ENCODE measurements at places on chromosomes 2 and 18.

GRCh38 chr2:69703189-69703588 lies 38.7 kb upstream of the ANXA4 start:
- DNase-seq = no peak

GRCh38 chr18:58373481-58373880 lies 255.4 kb downstream of the ALPK2 start:
- no peak for DNase-seq

DNA sequence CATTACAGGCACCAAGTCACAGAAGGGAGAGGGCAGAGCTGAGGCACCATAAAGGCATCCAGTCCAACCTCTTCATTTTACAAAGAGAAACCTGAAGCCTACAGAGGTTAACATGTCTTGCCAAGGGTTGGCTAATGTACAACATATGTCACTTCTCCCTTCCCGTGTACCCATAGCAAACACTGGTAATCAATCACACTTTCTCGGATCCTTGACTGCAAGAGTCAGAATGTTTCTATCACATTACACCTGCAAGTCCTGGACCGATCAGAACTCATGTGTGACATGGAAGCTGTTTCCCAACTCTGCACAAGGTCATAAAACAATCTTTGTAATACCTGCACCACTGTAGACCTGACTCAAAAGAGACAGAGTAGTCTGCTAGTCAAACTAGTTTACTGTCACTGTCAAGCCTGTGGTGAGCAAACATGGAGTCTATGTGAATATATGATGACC lies 6.0 kb downstream of the ANKRD44 start:
- no peak for DNase-seq

DNA sequence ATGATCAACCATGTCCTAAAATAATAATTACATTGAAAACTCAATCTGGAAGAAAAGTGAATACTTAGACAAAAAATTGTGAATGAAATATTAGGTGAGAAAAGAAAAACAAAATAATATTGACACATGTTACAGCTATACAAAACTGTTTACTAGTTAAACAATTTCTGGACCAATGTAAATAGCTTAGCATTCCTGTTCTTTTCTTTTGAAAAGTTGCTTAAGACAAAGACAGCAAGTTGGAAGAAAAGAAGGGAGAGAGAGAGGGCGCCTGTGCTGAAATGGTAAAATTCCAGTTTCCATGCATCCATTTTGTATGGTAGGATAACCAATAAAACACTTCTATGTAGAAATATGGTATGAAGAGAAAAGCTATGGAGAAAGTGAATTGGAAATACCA lies 94.1 kb upstream of the RFX8 start:
- DNase-seq = no peak

DNA sequence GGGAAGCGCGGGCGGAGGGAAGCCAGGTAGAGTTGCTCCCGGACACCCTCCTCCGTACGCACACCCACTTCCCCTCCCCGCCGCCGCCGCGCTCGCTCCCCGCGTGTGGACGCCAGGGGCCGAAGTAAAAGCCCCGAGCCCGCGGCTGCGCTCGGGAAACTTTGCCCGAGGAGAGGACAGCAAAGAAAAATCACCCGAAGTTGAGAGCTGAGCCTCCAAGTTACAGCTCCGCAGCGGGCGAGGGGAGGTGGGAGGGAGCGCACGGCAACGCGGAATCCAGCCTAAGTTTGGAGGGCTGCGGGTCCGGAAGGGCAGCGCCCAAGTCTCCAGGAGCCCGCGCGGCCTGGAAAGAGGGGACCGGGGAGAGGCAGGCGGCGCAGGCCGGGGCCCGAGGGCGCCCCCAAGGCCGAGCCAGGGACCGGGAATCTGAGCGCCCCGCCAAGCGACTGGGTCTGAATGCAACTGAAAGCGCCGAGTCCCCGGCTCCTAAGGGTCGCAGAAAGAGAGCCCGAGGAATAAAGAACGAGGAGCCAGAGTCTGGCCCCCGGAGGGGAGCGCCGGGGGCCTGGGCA lies 706 bp upstream of the BCL11A start:
- no peak for DNase-seq

DNA sequence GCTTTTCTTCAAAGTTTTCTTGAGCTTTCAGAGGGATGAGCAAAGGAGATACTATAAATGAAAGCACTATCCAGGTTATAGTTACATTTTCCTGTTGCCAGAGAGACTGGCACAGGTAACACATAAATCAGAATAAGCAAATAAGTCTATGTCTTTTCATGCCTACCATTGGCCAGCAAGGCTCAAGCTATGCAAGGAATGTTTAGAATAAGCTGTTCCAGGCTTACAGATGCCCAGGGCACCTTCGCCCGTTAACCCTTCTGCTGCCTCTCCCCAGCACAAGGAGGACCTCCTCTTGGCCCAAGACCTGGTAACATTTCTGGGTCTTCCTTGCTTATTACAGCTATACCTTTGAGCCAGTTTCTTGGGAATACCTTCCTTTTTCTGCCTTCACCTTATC lies 233.7 kb upstream of the MEIS1 start:
- DNase-seq = no peak

- DNase-seq = no peak
Measured at GRCh38 chr2:96408616-96409015, 73.0 kb downstream of the NCAPH start.

DNA sequence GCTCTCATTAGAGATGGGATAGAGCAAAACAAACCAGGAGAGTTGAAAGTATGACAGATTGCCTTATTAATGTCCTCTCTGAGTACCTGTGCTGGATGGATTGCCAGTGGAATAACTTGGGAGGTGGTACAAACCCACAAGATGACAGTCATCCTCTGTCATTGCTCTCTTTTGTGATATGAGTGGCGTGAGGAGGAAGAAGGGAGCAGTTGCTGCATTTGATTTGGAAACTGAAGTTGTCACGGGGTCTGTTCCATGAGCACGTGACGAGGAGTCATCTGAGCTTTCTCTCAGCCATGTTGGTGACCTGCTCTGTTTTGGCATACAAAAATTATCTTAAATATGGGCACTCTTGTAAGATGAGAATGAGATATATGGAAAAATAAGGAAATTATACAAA lies 204.9 kb downstream of the FAM210A start:
- DNase-seq = no peak

DNA sequence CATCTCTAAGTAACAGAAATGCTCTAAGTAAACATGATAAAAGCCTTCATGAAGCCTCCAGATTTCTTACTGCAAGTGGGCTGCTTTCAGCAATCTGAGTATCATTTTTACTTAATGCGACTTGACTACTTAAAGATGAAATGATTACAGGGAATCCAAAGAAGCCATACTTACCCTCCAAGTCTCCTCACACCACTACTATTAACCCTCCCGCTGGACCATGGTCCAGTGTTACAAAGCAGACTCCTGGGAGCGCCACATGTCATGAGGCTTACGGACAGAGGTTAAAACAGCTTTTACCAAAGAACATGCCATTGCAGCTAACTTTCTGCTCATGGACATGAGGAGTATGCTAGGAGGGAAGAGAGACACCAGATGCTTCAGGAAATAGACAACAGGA lies 46.4 kb downstream of the LPIN2 start:
- DNase-seq = no peak

GRCh38 chr2:145652036-145652435 lies 1132.1 kb upstream of the ZEB2 start:
- DNase-seq = no peak

DNA sequence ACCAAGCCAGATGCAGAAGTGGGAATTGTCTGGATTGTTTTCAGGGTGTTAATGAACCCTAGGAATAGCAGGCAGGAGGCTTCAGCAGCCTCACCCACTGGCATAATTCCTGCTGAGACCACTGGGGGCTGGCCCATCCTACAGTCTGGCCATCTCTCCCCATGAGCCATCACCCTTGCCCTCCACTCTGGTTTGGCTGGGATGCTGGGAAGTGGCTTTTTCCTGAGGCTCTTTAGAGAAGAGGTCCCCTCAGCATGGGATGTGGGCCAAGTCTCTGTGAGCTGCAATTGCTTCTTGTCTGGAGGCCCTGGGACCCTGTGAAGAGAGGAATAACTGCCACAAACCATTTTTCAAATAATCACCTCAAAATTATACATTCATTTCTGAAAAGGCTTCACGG lies 4.0 kb downstream of the TCF7L1 start:
- DNase-seq = no peak
